ENCODE measurements at places on chromosomes 5 and 9. TPM values are rescaled to one million over a fixed set of nuclear protein-coding genes. Genes with fewer than 3 reads are reported as not detected.

DNA sequence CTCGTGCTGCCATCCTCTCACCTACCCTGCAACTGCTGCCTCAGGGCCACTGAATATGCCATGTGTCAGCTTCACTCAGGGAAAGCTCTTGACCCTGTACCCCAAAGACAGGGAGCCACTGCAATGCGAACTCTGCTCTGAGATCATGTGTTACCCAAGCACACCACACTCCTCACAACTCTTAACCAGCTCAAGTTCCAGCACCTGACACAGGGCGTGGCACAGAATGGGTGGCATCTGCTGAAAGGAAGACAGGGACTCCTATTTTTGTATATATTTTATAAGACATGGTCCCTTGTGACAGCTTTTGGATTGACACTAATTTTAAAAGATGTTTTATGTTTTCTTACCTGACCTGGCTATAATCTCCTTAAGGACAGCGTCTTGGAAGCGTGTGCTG is 10.7 kb downstream of the PHYKPL start:
- no peaks in the 10 kb centered on the region for H3K36me3 ChIP-seq
- no peaks in the 10 kb centered on the region for H3K4me1 ChIP-seq
- no peak overlapping the region for H3K27ac ChIP-seq
- no peak for DNase-seq

- no peaks in the 10 kb centered on the region for H3K4me1 ChIP-seq
- no peak overlapping the region for H3K4me3 ChIP-seq
Observed at GRCh38 chr5:13595978-13596377, 348.5 kb downstream of the DNAH5 start.

FKTN gene
- 5.9 TPM for total RNA-seq

DNA sequence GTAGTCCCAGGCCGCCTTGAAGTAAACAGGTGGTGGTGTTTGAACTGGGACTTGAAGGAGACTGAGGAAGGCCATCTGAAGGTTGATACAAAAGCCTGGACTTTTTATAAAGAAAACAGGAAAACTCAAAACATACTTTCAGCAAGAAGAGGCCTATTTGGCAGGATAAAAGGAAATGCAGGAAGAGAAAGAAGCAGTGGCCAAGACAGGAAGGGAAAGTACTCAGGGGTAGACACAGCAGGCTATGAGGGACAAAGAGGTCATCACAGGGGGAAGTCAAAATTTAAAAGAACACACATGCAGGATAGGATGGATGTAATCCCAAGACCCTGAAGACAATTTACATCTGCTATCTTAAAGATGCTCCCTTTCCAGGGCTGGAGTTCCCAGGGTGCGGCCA is 13.0 kb downstream of the TLE1 start:
- no peak overlapping the region for H3K4me3 ChIP-seq
- DNase-seq: no peak
- H3K4me1 ChIP-seq: peaks cover 38% of the 10 kb centered on the region
- no peak overlapping the region for H3K27ac ChIP-seq
- no peaks in the 10 kb centered on the region for H3K36me3 ChIP-seq

DNA sequence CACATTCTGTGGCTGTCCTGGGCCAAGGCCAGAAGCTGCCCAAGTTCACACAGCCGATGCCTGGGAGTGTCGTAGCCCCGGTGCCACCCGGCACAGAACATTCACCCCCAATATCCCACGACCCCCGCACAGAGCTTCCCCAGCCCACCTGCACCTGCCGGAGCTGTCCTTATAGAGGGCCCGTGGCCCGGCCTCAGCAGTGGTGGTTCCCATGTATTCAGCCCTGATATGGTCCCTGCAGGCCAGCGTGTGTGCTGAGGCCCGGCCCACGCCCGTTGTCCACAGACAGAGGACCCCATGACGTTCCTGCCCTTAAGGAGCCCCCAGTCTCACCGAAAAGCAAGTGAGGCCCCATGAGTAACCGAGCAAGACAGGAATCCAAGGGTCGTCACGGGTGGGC is 5.3 kb upstream of the GFI1B start:
- H3K4me1 ChIP-seq: no peaks in the 10 kb centered on the region
- H3K27ac ChIP-seq: no peak overlapping the region
- DNase-seq: no peak
- no peaks in the 10 kb centered on the region for H3K27me3 ChIP-seq
- H3K36me3 ChIP-seq: no peaks in the 10 kb centered on the region

MGAT4B gene
- total RNA-seq: 95.5 TPM

DNA sequence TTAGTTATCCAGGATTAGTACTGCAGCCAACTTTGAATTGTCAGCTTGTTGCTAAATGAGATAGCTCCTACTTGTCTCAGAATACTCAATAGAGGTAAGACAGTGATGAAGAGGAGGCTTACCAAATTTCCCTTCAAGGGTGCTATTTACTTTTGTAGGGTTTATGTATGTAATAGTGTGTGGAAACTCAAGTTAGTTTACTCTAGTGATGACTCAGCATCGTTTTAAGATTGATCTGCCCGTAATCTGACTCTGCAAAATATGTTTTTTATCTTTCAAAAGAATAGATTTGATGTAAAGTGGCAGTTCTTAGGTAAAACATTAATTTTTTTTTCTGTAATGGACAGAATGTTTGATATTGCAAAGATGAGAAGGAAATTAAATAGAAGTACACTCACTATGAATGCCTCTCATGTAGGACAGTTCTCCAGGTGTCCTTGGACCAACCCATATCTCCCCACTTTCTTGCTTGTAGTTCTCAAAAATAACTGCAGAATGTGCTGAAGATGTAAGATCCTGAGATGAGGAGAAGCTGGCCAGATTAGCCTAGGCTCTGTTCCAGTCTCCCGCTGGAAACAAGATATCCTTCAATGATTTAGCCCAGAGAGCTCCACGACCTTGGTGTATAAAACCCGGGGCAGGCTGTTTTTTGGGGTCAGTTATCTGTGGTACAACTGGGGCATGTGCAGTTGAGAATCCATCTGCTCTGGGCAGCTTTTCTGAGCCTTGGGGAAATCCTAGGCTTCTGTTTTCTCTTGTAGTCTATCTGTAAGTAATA is 24.4 kb upstream of the MROH2B start:
- DNase-seq: no peak
- no peaks in the 10 kb centered on the region for H3K27me3 ChIP-seq
- no peaks in the 10 kb centered on the region for H3K4me1 ChIP-seq
- no peak overlapping the region for H3K27ac ChIP-seq
- H3K4me3 ChIP-seq: no peak overlapping the region

GRCh38 chr5:75716715-75717081 is 539 bp downstream of the POC5 start:
- H3K4me1 ChIP-seq: peaks cover 15% of the 10 kb centered on the region
- H3K4me3 ChIP-seq: peak overlapping the region; percentile 84
- DNase-seq: no peak
- H3K36me3 ChIP-seq: no peaks in the 10 kb centered on the region
- peak overlapping the region; percentile 65 for H3K27ac ChIP-seq

DNA sequence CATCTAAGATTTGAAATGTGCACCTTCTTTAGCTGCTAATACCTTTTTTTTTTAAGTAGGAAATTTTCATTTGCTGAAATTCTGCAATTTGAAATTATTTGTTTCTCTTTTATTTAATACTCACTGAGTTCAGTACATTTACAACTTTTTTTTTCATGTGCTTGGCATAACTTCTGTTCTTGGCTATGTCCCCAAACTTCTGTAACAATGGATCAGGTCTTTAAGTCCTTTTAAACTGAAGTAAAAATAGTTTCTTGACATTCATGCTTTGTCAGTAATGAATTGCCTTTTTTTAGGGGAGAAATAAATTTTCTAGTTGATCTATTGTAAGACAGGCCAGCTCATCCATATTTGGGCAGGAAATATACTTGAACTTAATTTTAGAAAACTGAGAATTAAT is 41.5 kb downstream of the EDIL3 start:
- H3K4me3 ChIP-seq: no peak overlapping the region
- DNase-seq: no peak
- H3K36me3 ChIP-seq: no peaks in the 10 kb centered on the region
- H3K4me1 ChIP-seq: no peaks in the 10 kb centered on the region
- no peaks in the 10 kb centered on the region for H3K27me3 ChIP-seq
- no peak overlapping the region for H3K27ac ChIP-seq

DNA sequence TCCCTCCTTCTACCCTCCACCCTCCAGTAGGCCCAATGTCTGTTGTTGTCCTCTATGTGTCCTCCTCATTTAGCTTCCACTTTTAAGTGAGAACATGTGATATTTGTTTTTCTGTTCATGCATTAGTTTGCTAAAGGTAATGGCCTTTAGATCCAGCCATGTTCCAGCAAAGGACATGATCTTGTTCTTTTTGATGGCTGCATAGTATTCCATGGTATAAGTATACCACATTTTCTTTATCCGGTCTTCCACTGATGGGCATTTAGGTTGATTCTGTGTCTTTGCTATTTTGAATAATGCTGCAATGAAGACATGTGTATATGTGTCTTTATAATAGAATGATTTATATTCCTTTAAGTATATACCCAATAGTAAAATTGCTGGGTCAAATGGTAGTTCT is 232.5 kb upstream of the PRR16 start:
- no peaks in the 10 kb centered on the region for H3K4me1 ChIP-seq
- DNase-seq: no peak
- no peaks in the 10 kb centered on the region for H3K36me3 ChIP-seq
- no peak overlapping the region for H3K27ac ChIP-seq

- no peak for DNase-seq
- peaks cover 7% of the 10 kb centered on the region for H3K4me1 ChIP-seq
- no peak overlapping the region for H3K27ac ChIP-seq
- no peaks in the 10 kb centered on the region for H3K27me3 ChIP-seq
- no peak overlapping the region for H3K4me3 ChIP-seq
Observed at GRCh38 chr5:178340187-178340586, 107.6 kb upstream of the PHYKPL start.

GRCh38 chr5:2752059-2752820 is 763 bp upstream of the IRX2 start:
- peak overlapping the region; percentile 48 for H3K27ac ChIP-seq
- peak overlapping the region; percentile 48 for H3K4me3 ChIP-seq
- H3K4me1 ChIP-seq: peaks cover 60% of the 10 kb centered on the region
- no peaks in the 10 kb centered on the region for H3K36me3 ChIP-seq

GRCh38 chr9:93812410-93812668 is 142.8 kb downstream of the BARX1 start:
- H3K27ac ChIP-seq: no peak overlapping the region
- H3K27me3 ChIP-seq: no peaks in the 10 kb centered on the region
- no peaks in the 10 kb centered on the region for H3K4me1 ChIP-seq
- no peak for DNase-seq
- no peaks in the 10 kb centered on the region for H3K36me3 ChIP-seq

GRCh38 chr5:22683050-22683449 is 170.1 kb downstream of the CDH12 start:
- no peak overlapping the region for H3K27ac ChIP-seq
- DNase-seq: no peak
- no peaks in the 10 kb centered on the region for H3K4me1 ChIP-seq
- H3K36me3 ChIP-seq: no peaks in the 10 kb centered on the region
- no peaks in the 10 kb centered on the region for H3K27me3 ChIP-seq
- H3K4me3 ChIP-seq: no peak overlapping the region

FABP6 gene
- 2.9 TPM for total RNA-seq

FAM221B gene
- not detected for total RNA-seq

DNA sequence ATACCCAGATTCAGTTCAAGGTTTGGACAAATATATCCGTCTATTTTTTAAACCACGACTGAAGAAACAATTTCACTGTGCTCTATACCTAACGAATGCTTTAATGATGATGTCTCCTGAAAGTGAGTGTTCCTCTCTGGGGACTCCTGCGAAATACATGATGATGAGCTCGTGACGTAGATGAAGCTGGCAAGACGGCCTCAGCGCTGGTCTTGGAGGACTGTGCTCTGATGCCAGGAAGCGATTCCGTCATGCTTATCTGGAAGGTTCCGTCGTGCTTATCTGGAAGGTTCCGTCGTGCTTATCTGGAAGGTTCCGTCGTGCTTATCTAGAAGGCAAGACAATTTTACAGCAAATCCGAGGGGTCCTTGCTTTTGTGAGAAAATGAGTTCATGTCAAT is 250.8 kb upstream of the IRX2 start:
- H3K36me3 ChIP-seq: no peaks in the 10 kb centered on the region
- H3K4me1 ChIP-seq: no peaks in the 10 kb centered on the region
- no peak overlapping the region for H3K27ac ChIP-seq
- DNase-seq: peak; percentile 61
- no peak overlapping the region for H3K4me3 ChIP-seq

EIF4EBP3 gene
- total RNA-seq: 38.1 TPM

Data from vagina (tissue), 2 donors.